ENCODE measurements at places on chromosomes 1 and 21.

DNA sequence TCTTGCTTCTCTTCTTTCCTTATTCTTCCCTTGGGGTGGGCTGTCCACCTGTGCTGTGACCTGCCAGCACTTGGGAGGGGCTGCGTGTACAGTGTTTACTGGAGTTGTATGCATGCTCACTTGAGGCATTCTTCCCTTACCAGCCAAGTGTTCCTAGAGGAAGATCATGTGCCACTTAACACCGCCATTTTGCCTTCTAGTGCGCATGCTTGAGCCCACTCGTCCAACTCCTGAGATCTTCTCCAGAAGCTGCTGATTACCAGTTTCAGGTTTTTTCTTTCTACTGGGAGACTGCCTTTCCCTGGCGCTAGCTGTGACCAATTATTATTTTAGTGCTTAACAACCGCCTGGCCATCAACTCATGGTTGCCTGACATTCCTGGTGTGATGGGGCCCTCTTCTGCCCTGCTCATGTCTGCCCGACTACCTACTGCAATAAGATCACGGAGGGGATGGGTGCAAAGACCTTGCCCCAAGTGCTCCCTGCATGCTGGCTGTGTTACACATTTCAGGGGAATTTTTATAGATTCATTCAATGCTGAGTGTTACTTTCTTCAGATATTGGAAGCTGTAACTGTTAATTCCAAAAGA, 74.2 kb upstream of the B3GALT5 start:
- no peak for DNase-seq

DNA sequence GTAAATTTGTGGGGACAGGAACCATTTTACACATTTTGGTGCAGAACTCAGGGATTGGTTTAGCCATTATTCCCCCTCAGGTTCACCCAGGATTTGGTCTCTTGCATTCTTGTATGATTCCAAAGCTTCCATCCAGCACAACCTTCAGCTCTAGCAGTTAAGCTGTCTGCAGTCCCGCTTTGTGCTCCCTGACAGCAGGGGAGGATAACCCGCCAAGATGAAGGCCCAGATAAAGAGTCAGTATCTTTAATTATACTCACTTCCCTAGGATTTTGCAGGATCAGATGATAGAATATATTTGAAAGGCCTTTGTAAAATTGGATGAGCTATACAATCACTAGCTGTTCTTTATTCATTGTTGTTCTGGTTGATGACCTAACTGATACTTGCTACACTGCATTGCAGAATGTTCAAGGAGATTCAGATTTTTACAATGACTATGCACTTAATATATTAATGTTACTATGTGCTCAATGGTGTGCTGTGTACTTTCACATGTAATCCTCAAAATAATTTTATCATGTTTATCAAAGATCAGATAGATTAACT, 49.8 kb downstream of the SLC16A1 start:
- no peak for DNase-seq

- DNase-seq, result no peak
Observed at GRCh38 chr1:169288011-169288414, 79.6 kb downstream of the NME7 start.

- no peak for DNase-seq
Observed at GRCh38 chr1:239418681-239419080, 32.3 kb downstream of the CHRM3 start.

GRCh38 chr1:175009532-175009931, 9.8 kb downstream of the CACYBP start:
- no peak for DNase-seq
